ENCODE measurements at places on chromosomes 11 and 22. TPM values are rescaled to one million over a fixed set of nuclear protein-coding genes. Genes with fewer than 3 reads are reported as not detected.

Gene MADD
- total RNA-seq, result 39.7 TPM

Gene DKK3
- 520 TPM for total RNA-seq

Gene KRTAP5-8
- not detected for total RNA-seq

Gene GCAT
- total RNA-seq, result 31.0 TPM

Gene GSTT2B
- total RNA-seq, result 3.4 TPM

Gene KCNJ1
- total RNA-seq, result not detected

Gene SLC16A8
- not detected for total RNA-seq

Gene OR52N4
- not detected for total RNA-seq

Gene MYO7A
- total RNA-seq, result 4.4 TPM

Gene OR10A2
- total RNA-seq, result not detected

Gene CCDC188
- total RNA-seq, result 0.30 TPM

Gene CREB3L1
- 69.2 TPM for total RNA-seq

Gene MPZL2
- 9.8 TPM for total RNA-seq

Gene IRAG1
- total RNA-seq, result 4.5 TPM

Gene RAG2
- total RNA-seq, result not detected

Gene CDHR5
- not detected for total RNA-seq

Gene GSTT2
- 0.62 TPM for total RNA-seq

Gene SGSM1
- 9.2 TPM for total RNA-seq

Gene IFITM1
- 83.1 TPM for total RNA-seq

Gene CCDC81
- total RNA-seq, result 0.32 TPM

Gene SLC22A8
- not detected for total RNA-seq

Gene MUC5AC
- total RNA-seq, result not detected

Gene PRMT3
- 13.3 TPM for total RNA-seq

Gene NAALADL1
- total RNA-seq, result 3.1 TPM

Gene SIRT3
- 42.6 TPM for total RNA-seq

Gene CRYBA4
- total RNA-seq, result not detected

Gene TRIM51
- not detected for total RNA-seq

Gene E2F8
- total RNA-seq, result 2.0 TPM

Gene RASGRP2
- total RNA-seq, result 38.4 TPM

Gene ANO9
- total RNA-seq, result 0.08 TPM

Gene NFAM1
- 1.9 TPM for total RNA-seq

Gene CD3E
- 0.38 TPM for total RNA-seq

Gene OR8G1
- not detected for total RNA-seq

Gene NUDT8
- 110 TPM for total RNA-seq

Gene SCN2B
- total RNA-seq, result 17.6 TPM

All from Right ventricle myocardium superior (tissue), 1 donor.